ENCODE measurements at places on chromosomes 13 and 19.

DNA sequence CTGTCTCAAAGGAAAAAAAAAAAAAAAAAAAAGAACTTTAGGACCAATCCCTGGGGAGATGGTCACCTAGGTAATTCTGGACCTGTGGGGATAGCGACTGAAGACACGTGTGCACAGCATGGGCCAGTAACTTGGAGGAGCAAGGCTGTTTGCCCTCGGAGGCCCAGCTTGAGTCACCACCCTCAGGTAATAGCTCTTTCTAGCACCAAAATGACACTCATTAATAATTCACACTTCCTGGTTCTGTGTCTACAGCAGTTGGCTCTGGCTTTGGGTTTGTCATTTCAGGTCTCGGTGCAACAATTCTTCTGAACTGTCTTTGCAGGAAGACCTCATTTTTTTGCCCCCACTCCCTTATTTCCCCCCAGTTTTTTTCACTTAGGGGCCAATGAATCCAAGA, 3.9 kb upstream of the ATP11A start:
- no peak for DNase-seq

GRCh38 chr13:113820813-113821651, 42.8 kb downstream of the GAS6 start:
- DNase-seq: no peak

- DNase-seq: no peak
Measured at GRCh38 chr13:76654263-76654662, 231.9 kb downstream of the KCTD12 start.

DNA sequence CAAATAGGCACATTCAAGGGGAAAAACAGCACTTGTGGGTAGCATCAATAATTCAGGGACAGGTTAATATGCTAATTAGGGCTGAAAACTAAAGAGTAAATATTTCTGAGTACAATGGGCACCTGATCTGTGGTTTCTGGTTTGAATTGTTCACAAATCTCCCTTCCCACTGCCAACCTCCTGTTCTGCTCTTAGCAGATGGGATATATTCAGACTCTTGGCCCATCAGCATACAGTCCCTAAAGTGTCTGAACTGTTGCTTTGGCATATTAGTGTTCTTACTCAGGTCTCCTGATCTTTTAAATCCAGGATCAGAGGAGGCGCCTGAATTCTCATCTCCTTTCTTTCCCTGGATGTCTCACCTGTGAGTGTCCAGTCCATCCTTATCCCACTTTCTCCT, 8.2 kb upstream of the LRCH1 start:
- DNase-seq: no peak

DNA sequence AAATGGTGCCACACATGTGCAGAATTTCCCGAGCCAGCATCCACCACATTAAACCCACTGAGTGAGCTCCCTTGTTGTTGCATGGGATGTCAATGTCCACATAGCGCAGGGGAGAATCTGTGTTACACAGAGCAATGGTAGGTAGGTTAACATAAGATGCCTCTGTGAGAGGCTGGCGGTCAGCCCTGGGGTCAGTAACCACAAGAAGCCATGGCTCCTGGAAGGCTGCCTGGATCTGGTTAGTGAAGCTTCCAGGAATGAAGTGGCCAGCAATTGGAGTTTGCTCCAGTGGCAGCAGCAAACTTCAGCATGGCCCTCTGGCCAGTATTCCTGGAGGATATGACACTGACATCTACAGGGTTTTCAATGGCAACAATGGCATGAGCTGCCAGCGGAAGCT, 37.0 kb upstream of the PCDH9 start:
- DNase-seq: no peak

GRCh38 chr13:60148918-60149317, 14.8 kb downstream of the DIAPH3 start:
- no peak for DNase-seq

GRCh38 chr19:1252221-1252820, 3.9 kb downstream of the MIDN start:
- no peak for DNase-seq

GRCh38 chr13:40522282-40522681, 144.2 kb downstream of the FOXO1 start:
- no peak for DNase-seq

GRCh38 chr19:13207846-13208671, 57.8 kb downstream of the IER2 start:
- DNase-seq: no peak

DNA sequence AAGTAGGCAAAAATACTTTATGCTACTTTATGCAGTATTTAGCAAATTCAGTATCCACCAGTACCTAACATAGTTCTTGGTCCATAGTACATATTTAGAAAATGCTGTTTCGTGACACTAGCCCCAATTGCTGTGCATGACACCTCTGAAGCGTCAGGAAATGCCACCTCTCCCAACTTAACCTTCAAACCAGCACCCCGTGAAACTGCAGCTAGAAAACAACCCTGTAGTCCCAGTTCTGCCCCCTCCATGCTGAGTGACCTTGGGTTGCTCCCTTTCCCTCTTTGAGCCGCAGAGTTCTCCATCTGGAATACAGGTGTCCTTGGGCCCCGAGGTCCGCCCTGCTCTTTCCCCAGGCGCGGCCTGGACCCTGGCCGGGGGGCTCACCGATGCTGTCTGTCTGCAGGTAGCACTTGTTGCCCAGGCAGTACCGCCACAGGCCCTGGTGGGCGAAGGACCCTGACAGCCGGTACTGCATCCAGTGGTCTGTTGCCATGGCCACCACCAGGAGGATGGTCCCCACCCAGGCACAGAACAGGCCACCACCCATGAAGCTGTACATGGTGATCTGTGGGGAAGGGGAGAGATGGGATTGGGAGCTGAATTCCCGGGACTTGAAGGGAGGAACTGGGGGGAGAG, 773 bp downstream of the LIM2 start:
- no peak for DNase-seq

GRCh38 chr13:24161010-24161775, 673 bp downstream of the SPATA13 start:
- DNase-seq: no peak

DNA sequence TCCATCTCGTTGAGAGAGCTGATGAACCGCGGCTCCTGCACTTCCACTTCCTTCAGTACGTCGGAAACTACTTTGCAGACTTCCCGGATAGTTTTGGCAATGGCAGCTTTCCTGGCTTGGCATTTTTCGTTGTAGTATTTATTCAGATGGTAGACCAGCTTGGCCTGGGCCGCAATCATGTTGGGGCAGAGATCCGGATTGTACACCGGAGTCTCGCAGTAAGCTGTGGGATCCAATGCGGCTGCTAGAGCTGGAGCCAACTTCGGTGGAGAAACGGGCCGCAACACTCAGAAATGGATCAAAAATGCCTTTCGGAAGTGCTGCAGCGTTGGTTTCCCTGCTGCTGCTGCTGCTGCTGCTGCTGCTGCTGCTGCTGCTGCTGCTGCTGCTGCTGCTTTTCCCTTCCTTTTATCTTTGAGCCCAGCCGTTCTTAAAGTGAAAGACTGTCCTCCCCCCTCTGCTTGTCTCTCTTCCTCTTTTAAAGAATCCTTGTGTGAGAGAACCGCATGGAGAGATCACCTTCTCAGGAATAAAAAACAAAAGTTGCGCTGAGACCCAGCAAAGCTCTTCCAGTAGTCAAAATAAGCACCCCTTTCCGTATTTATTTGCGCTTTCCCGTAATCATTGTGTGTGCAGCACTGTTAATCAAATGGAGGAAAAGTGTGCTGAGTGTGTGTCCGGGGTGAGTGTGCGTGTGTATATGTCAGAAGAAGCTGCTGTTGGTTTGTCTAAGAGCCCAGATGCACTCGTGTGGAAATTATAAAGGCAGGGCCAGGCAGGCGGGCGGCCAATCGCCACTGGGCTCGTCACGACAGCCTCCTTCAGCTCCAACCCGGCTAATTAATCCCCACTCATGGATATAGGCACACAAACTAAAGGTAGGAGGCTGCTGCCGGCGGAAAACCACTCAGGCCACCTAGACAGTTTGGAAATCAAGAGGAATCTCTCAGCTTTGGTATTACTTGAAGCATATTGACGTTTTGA, at the start of gene MAB21L1:
Gene MAB21L1, minus strand, starts transcription at position 730 of the 984 bp plus-strand sequence. Its CDS starts 551 bp downstream, at position 179.
- DNase-seq: no peak

DNA sequence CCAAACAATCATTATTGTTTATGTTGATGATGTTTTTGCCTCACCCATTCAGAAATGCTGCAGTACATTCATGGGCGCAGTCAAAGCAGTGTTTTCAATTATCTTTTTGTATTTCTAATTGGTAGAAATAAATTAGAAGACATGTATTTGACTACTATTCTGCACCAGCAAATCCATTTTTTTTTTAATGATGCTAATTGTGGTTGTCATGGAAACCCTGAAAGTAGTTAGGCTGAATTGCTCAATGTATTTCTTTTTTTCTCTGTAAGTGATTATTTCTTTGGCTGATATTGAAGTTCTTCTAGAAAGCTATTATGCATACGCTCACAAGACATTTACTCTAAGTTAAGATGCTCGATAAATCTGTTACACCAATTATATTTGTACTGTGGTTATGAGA, 101.2 kb downstream of the RFC3 start:
- DNase-seq: no peak

DNA sequence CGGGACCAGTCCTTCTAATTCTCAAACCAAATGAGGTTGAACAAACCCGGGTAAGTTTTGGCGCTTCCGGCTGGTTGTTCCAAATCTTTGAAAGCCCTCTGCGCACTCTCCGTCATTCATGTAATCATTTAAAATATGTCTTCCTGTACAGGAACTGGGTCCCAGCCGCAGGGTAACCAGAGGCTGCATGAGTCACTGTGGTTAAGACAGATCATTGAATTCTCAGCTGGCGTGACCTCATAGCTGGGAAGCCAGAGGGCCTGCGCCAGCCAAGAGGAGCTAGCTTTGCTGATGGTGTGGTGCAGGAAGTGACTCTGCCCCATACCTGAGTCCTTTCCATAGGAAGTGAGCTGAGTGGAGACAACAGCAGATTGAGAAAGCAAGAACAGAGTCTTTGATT, 135.2 kb downstream of the TSHZ3 start:
- DNase-seq: no peak
